ENCODE measurements at places on chromosomes 4 and X.

DNA sequence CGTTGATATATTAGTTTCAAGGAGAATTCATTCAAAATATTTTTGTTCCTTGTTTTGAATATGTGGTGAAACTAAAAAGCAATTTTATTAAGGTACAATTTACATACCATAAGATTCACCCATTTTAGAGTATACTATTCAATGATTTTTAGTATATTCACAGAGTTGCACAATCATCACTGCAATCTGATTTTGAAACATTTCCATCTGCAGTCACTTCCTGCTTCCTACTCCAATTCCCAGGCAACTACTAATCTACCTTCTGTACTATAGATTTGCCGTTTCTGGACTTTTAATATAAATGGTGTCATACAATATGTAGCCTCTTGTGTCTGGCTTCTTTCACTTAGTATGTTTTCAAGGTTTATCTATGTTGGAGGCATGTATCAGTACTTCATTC, 71.3 kb downstream of the SLC9A7 start:
- no peak for DNase-seq

GRCh38 chr4:128722911-128723310, 86.6 kb upstream of the JADE1 start:
- DNase-seq = no peak

DNA sequence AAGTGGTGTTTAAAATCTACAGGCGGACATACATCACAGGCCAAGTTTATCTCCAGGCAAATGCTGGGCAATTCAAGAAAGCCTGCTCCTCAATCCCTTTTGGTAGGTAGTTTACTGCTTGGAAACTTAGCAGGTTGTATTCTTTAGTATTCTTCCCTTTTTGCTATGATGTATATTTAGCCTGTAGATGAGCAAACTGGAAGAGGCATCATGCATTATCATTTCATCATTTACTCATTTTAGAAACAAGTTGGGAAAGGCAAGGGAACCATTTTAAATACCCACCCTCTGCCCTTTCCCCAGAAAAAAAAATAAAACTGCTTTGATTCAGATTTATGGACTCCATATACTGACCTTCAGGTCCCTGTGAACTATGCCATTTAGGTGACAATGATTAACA, 213.2 kb downstream of the CAMK2D start:
- DNase-seq = no peak

GRCh38 chrX:110418316-110419235, 59.9 kb downstream of the RTL9 start:
- DNase-seq = peak; percentile 48

DNA sequence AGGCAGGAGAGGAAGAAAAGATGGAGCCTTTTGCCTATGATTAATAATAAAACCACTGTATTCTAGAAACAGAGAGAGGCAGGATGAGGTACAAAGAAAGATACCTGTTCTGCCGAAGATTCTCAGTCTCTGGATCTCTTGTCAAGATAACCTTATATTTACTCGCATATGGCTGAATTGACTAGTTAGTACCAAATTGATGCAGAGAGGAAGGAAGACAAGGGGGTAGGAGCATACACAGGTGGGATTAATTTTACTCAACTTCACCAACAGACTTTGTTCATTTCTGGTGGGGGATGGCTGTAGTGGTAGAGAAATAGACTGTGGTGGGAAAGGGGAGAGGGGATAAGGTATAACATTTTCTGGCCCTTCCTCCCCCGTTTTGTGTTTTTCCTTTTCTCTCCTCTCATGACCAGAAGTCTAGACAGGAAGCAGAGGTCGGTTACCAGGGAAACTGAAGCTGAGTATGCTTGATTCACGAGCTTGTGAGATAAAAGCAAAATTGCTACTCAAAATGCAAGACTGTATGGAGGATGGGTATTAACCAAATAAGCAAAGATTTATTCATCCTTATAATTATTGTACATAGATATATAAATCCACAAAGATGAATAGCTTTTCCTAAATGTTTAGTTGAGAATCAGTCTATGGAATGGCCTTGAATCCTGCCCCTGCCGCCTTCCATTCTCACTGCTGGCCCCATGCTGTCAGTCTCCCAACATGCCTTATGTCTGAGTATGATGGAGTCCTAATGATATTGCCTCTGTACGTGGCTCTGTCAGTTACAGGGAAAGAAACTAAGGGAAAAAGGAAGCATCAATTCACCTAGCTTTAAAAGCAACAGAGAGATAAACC, 17.8 kb upstream of the PAGE2B start:
- DNase-seq = no peak

DNA sequence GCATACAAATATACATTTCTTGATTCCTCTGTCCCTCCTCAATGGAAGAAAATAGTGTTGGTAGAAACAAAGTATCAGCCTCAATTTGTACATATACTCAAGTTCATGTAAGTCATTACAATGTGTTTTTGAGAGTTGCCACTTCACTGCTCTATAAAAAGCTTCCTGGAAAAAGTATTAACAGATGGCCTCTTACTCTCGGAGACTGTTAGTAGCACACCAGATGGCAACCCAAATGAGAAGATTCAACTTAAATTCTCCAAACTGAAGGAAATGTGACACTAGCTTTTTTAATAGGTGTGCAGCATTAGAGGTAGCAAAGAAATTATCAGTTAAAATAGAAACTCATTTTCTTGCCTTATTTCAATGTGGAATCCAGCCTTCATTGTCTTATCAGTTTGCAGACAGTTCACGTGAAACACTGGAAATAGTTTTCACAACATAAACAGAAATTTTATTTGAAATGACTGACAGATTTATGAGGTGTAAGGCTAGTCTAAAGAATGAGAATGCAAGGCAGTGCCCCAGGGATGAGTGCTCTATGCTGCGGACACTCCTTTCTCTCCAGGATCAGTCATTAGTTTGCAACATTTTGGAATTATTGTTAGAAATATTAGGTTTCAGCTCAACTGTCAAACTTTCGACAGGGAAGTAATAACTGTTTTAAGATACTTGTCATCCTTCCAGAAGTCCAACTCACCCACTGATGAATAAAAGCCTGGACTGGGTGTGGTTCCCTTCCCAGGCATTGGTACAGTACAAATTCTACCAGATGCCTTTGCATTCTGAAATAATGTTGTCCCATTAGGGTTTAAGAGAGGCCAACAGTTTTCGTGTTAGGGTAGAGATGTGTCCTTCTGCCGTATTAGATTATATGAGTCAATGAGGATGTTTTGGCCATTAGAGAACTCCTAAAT, 50.9 kb downstream of the IDS start:
- DNase-seq = no peak

DNA sequence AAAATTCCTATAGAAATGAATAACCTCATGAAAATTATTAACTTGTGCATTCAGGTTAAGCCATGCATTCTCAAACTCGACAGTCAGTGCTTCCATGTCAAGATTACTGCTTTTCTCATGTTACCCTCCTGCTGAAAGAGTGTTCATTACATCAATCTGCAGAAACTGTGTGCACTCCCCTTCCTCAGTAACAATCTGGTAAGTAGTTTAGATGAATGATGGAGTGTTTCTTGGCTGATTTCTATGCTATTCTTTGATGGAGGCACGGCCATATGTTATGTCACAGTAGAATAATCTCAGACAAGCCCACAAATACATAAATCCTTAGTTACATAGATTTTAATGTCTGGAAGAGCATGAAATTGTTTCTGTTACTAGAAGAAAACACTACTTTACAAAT, 193.3 kb upstream of the FAM47A start:
- DNase-seq = no peak

DNA sequence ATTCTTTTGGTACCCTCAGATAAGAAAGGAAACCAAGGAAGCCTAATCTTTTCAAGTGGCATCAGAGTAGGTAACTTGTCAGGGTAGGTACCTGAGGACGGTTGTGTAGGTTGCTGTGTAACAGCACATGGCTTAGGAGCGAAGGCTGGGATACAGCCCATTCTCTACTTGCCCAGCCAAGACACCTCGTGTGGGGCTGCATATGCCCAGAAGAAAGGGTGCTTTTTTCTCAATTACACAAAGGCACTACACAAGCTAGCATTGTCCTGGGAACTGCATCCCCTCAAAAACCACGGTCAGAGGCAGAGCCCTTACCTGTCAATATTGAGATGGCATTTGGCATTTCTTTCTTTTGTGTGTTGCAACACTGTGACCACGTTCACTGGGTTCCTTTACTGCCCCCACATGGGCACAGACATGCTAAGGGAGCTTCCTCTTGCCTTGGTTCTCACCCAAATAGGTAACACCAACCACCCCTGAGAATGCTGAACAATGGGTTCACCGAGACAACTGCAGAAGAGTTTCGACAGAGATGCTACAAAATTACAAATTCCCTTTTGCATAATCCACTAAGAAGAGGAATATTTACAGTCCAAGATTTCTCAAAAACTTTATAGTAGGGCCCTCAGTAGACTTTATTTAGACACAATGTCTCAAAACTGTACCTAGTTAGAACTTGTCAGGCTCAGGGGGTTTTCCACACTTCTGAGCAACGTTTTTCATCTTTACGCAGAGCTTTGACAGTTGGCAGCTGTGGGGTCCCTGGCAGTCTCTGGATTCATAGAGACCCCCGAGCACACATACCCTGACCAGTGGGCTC, 35.8 kb upstream of the TNIP3 start:
- DNase-seq = no peak

GRCh38 chrX:8190341-8190830, 19.3 kb upstream of the VCX2 start:
- DNase-seq = no peak

- no peak for DNase-seq
These were observed 1051.4 kb upstream of the PRKX start for GRCh38 chrX:4764888-4765287.

GRCh38 chr4:101230801-101231426, 116.4 kb downstream of the PPP3CA start:
- DNase-seq = no peak

GRCh38 chr4:26985873-26986272, 125.2 kb downstream of the STIM2 start:
- DNase-seq = no peak

Measured in NCI-H187 (cell line).